ENCODE measurements at places on chromosomes 7 and 10.

- DNase-seq = no peak
Observed at GRCh38 chr7:2513702-2514101, 5.9 kb upstream of the LFNG start.

GRCh38 chr10:91545838-91546237 lies 87.0 kb downstream of the PPP1R3C start:
- DNase-seq = no peak

DNA sequence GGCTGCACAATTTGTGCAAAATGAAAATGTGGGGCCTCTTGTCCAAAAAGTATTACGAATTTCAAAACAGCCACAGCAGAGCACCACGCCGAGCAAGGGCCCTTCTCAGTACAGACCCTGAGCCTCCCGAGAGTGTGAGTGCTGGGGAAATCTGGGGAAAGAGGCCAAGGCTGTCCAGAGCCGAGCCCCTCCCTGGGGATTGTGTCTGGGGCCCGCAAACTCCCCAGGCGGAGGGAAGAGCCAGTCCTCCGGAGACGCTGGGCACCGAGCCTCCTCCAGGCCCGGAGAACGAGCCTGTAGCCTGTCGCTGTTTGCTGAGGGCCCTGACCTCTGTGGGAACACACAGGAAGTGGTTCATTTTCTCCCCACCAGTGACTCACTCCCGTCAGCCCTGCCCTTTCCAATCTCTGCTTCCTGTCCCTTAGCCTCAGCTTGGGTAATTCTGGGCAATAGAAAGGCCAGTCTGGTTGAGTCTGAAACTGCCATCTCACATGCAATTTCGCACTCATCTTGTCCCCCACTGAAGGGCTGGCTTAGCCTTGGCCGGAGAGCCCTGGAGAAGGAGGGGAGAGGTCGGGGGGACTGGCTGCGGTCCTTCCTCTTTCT lies 19.5 kb upstream of the GNA12 start:
- DNase-seq = peak; percentile 37

DNA sequence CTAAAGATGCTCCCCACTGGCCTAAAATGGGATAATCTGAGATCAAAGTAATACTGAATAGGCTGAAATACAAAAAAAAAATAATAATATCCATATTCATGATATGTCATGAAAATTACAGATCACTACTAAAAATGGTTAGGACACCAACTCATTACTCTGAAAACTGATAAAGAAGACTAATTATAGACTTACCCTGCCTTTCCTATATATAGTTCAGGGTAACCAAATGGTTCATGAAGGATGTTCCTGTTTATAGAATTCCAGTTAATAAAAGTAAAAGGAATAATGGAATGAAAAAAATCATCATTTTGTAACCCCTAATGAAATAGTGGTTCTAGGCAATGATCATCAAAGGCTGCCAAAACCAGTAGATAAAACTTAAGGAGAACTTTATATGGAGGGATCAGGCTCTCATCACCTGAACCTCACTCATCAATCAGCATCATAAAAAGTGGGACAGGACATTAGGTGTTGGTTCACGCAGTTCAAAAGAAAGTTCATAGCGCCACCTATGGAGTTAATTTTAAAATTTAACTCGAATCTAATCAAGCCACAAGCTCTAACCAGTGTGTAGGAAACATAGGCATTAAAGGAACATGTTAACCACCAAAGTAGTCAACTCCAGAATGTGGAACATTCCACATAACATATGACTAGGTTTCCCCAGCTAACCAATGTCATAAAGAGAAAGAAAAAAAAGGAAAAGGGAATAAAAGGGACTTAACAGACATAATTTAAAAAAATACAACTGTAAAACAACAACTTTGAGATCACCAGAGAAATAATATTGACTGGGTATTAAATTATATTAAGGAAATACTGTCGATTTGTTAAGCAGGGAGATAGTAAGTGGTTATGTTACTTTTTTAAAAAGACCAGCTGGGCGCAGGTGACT lies 35.7 kb downstream of the P4HA1 start:
- DNase-seq = peak; percentile 38

DNA sequence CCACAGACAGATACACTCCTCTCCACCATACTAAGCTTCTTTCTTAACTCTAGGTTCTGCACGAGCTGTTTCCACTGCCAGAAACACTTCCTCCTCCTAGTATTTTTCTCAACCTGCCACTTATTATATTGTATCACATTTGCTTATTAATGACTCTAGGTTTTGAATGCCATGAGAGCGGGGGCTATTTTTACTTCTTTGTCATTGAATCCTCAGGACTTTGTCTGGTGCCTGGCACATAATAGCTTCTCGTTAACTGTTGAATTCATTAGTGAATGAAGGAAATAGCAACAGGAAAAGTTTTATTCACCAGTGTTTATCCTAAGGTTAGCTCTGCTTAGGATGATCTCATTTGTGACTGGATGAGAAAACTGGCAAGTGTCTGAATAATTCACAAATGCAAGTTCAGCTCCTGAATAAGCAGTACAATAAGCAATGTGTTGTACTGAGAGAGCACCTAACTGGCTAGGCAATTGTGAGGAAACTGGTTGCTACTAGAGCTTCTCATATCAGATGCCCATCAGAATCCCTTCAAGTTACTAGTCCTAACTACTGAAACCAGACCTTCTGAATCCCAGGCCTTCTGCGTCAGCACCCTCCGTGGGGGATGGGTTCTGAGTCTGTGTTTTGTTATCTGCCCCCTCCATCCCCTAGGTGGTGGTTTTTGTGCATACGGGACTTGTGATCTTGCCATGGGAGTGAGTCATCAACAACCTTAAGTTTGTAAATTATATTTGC lies 92.7 kb downstream of the LSMEM1 start:
- peak; percentile 13 for DNase-seq

GRCh38 chr10:17109475-17110207 lies 20.0 kb downstream of the CUBN start:
- DNase-seq = no peak
